ENCODE measurements at places on chromosomes 1 and 21. TPM values are rescaled to one million over a fixed set of nuclear protein-coding genes. Genes with fewer than 3 reads are reported as not detected.

Gene RGS13
- total RNA-seq: not detected

Gene FAM72A
- total RNA-seq: 19.1 TPM

Gene IL23R
- total RNA-seq: not detected

Gene ACTL8
- total RNA-seq: 0.70 TPM

- DNase-seq: no peak
Measured at GRCh38 chr21:33268393-33268736, 2.2 kb downstream of the IL10RB start.

DNA sequence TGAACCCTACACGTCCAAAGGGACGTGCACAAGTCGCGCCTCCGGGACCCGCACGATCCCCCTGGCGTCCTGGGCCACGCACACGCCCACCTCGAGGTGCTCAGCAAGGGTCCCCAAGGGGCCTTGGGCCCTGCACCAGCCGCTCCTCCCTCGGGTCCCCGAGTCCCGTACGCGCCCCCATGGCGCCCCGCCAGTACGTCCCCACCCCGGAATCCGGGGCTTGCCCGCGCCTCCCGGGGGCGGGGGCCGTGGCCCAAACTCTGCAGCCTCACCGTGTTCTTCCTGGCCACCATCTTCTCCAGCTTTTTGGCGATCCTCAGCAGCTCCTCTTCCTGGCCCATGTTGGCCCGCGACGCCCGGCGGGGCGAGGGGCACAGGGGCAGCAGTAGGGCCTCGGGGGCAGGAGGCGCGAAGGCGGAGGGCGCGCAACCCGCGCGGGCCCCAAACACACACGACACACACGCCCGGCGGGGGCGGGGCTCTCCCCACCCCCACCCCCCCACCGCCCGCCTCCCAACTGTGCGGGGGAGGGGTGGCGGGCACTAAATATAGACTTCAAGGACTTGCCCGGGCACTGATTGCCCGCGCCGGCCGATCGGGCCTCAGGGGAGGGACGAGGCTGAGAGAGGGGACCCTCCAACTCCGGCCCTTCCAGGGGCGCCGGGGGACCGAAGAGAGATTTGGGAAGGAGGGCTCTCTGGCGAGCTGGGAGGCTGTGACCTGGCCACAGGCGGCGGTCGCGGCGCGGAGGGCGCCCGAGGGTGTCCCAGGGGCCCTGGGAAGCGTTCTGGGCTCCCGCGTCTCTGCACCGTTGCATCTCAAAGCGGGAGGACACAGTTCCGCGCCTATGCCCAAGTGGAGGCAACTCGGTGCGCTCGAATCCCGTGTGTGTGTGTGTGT, at the start of gene TCEA3:
Gene TCEA3 (minus strand): TSS at position 456 of the 900 bp plus-strand sequence. CDS start 115 bp downstream, at position 341.
- peak; percentile 54 for DNase-seq

- DNase-seq: peak; percentile 86
Measured at GRCh38 chr1:156797212-156797871, 19.3 kb downstream of the SH2D2A start.

DNA sequence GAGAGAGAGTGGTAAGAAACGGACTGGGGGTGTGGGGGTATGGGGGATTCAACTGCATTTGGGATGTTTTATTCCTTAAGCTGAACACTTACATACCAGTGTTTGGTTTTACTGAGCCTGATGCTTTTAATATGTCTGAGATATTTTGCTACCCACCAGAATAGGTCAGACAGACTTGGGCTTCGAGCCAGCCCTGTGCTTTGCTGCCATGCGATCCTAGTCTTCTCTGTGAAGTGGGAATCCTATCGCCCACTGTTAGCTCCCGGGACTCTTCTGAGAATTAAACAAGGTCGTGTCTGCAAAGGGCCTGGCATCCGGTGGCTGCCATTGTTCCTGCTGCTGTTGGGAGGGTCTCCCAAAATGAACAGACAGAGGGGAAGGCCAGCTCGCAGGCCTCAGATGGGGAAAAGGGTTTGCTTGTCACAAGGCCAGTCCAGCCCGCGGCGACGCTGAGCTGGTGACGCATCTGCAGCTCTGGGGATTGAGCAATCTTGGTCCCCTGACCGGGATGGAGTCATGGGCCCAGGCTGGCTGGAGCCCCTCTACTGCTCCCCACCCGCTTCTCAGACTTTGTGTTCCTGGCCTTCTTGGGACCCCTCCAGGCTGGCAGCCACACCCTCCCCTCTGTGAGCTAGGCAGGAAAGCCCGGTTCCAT, 26.9 kb upstream of the ECE1 start:
- DNase-seq: no peak

GRCh38 chr1:17929224-17929623, 174.1 kb downstream of the ACTL8 start:
- DNase-seq: no peak

- peak; percentile 79 for DNase-seq
Measured at GRCh38 chr1:48228156-48228555, 5.6 kb downstream of the SLC5A9 start.

DNA sequence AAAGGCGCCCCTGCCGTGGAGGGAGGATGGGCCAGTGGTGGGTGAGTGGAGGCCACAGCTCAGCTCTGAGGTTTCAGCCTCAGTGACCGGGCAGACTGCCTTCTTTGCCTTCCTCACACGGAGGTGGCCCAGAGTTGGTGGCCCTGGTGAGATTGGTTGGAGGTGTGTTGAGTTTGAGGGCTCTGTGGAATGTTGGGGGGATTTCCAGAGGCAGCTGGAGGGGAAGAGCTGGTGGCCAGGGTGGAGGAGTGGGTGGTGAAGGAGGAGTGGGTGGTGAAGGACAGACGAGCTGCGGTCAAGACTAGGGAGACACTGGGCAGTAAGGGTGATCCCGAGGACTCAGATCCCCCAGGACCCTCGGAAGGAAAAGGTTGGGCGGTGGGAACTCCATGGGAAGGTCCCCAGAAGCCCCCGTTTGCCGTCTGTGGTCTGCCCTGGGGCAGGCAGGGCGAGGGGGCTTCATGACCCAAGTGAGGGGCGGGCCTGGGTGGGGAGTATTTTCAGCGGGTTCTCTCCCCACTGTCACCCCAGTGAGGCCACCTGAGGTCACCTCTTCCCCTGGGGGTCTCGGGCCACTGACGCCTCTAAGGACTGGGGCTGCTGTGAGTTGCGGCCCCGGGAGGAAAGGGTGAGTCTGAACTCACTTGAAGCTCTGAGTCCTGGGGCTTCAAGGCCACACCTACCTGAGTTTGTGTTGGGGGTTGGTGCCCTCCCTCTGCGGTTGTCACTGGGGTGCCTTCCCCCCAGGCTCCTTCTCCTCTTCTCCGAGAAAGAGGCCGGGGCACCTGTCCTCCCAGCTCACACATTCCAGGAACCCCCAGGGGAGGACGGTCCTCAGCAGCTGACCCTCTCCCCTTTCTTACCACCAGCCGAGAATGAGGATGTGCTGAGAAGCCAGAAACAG, 22.7 kb upstream of the PIK3CD start:
- DNase-seq: no peak

GRCh38 chr1:51937112-51937511, 53.4 kb downstream of the RAB3B start:
- no peak for DNase-seq

DNA sequence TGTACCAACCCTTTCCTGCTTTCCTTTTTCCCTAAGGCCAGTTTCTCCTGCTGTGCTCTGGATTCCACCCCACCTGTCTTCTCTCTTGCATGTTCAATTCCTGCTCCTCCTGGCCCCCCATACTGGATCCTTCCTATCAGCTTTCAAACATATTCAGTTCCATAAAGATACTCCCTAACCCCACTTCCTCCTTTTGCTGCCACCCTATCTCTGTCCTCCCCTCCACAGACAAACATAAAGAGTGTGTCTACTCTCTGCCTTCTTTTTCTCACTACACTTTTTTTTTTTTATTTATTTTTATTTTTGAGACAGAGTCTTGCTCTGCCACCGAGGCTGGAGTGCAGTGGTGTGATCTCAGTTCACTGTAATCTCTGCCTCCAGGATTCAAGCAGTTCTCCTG, 16.9 kb upstream of the RPF1 start:
- DNase-seq: no peak

DNA sequence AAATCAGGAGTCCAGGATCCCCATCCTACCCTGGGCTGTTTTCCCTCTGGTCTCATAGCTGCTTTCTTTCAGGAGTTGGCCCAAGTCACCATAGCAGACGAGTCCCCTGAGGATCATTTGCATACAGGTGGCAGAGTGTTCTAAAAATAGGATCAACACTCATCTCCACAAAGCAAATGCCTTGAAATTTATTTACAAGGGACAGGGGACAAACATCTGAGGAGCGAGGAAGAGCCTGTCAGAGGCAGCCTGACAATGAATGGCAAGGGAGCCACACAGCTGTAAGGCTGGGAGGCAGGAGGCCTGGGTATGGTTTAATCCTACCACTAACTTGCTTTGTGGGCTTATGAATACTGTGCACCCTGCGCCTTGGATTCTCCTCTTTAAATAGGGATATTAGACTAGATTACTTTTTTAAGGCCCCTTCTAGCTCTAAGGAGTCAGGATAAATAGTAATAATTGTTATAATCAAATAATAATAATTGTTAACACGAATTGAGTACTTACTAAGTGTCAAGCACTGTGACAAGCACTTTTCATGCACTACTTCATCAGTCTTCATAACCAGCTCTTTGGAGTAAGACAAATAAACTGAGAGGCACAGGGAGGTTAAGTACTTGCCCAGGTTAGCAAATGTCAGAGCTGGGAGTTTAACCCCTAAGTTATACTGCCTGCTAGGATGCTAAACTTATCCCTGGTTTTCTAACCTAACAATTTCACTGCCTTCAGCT, 34.5 kb downstream of the RAB3B start:
- peak; percentile 11 for DNase-seq

Data from GM23338 (cell line).